SK-N-DZ (cell line): ENCODE measurements at places on chromosomes 1 and 21.

DNA sequence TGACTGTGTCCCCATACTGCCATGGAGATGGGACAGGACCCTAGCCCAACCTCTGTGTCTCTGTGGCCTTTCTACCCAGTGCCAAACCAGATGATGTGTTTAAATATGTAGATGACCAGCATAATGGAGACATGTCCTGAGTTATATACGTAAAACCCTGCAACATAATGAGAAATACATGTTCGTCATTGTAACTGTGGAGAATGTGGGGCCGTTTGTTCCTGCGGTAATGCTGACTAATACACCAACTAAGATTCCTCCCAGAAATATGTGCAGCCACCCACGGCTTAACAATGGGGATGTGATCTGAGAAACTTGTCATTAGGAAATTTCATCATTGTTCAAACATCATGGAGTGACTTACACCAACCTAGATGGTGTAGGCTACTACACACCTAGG is 71.7 kb upstream of the SIM2 start:
- DNase-seq, result no peak

- DNase-seq, result peak; percentile 36
Measured at GRCh38 chr1:160219062-160219929, 14.1 kb downstream of the PEA15 start.

- no peak for DNase-seq
Measured at GRCh38 chr1:46725736-46726108, 6.8 kb upstream of the EFCAB14 start.

DNA sequence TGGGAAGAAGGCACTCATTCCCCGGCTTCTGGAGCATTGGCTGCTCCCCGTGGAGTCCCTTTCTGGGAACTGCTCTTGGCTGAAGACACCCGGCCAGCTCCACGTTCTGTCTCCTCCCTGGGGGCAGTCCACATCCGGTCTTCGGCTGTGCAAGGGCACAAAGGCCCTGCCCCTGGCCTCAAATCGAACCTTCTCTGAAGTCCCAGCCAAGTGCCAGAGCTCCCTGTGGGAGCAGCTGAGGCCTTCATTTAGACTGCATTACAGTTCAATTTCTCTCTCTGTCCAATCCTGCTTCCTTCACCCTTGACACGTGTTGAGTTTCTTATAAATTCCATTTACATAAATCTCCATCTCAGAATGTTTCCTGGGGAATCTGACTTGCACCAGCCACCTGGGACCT is 132.9 kb upstream of the POU3F1 start:
- no peak for DNase-seq

DNA sequence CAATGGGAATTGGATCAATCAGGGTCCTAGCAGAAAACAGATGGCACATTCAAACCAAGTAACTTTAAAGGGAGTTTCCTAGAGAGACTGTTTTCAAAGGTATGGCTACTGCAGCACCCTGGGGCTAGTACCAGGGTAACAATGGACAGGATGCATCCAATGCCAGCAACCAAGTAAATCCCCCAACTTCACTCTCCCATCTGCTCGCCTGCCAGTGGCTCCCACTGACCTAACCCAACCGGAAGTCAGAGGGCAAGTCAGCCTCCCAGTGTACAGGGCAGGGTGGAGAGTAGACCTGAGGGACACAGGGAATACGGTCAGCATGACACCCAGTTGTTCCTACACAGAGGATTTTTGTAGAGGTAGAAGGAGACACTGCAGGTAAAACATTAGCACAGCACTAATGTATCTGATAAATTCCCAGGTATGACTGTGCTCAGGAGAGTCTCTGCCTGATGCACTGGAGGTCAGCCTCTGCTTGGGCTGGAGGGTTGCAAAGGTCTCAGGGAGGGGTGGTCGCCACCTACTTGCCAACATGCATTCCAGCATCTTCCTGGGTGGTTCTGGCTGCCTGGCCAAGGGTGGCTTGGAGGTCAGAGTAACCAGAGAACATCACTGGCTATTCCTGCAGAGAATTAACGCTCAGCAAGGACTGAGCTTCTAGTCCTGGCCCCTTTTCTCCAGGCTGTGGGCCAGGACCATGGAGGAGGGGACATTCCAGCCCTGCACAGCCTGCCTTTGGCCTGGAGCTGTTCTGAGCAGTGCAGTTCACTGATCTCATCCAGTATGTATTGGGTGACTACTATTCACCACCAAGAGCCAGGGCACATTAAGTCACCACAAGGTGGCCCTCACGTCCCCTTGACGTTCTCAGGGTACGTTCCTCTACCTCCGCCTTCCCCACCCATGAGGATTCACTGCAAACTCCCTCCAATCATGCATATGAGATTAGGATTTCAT is 5.1 kb upstream of the GJA4 start:
- no peak for DNase-seq

DNA sequence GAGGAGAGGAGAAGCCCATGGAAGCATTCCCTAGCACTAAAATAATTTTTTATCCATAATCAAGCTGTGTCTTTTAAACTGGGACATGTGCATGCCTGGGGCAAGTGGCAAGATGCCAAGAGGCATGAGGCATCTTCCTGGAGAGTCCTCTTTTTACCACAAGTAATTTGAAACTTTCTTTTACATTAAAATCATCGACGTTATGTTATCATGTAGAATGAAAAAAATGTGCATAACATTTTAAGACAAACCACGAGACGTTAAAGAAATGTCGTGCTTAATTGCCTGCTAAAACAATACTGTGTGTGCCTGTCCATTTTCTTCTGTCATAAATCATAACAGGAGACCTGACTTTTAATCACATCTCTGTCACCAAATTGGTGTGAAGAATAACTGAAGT is 1.5 kb downstream of the STYXL2 start:
- DNase-seq, result no peak

DNA sequence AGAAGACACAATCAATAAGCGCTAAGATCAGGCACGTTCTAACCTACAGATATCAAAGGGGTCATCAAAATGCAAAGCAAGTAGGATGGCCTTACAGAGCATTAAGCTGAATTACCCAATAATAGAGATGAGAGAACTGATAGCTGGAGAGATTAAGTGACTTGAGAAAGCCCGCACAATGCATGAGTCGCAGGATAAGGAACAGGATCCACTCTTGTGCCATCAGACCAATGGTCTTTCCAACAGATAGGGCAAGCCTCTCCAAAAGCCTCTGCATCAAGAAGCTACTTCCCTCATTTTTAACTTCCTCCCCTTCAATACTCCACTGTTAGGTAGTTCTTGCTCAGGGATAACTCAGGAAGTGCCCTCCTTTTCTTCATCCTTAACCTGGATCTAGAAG is 2.6 kb downstream of the CHML start:
- DNase-seq, result peak; percentile 53

DNA sequence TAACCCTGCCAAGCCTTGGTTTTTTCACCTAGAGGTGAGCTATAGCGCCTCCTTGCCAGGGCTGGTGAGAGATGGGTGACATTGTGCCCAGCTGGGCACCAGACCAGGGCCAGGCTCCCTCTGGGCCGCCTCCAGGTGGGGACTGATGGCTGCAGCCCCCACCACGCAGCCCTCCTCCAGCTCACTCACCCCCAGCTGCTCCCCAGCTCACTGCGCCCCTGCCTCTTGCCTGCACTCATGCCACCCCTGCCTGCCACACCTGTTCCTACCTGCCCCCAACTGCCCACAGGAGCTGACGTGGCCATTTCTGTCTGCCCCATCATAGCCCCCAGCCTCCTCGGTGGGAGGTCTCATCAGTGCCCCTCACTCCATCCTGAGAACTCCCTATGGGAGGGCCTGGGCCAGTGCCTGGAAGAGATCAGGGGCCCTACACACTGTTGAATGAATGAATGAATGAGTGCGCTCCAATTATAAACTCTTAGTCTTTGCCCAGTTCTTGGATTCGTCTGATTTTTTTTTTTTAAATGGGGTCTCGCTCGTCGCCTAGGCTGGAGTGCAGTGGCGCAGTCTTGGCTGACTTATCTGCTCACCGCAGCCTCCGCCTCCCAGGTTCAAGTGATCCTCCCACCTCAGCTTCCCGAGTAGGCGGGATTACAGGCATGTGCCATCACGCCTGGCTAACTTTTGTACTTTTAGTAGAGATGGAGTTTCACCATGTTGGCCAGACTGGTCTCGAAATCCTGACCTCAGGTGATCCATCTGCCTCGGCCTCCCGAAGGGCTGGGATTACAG is 26.4 kb upstream of the VPS13D start:
- DNase-seq, result no peak

DNA sequence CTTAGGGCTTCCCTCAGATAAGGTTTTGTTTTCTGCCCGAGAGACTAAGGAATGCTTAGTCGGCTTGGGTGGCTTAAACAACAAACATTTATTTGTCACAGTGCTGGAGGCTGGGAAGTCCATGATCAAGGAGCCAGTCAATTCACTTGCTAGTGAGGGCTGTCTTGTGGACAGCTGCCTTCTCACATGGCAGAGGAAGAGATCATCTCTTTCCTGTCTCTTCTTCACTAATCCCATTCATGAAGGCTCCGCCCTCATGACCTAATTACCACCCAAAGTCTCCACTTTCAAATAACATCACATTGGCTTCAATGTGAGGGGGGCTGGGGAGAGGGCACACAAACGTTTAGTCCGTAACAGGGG is 50.5 kb upstream of the IL12RB2 start:
- no peak for DNase-seq

DNA sequence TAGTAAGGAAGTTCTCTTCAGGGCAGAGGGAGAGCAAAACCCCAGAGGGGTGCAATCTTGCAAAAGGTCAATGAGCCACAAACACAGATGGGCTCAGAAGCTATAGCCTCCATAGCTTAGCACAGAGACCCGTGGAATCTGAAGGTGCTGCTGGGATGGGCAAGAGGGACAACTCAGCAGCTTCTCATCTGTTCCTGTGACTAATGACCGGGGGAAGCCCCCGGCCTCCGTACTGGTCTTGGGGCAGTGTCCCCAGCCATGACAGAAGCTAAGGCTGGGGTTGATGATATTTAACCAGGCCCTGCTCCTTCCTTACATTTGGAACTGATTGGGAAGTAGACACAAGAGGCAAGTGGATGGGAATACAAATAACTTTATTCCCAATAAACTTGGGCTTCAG is 19.1 kb downstream of the EXOC8 start:
- no peak for DNase-seq

DNA sequence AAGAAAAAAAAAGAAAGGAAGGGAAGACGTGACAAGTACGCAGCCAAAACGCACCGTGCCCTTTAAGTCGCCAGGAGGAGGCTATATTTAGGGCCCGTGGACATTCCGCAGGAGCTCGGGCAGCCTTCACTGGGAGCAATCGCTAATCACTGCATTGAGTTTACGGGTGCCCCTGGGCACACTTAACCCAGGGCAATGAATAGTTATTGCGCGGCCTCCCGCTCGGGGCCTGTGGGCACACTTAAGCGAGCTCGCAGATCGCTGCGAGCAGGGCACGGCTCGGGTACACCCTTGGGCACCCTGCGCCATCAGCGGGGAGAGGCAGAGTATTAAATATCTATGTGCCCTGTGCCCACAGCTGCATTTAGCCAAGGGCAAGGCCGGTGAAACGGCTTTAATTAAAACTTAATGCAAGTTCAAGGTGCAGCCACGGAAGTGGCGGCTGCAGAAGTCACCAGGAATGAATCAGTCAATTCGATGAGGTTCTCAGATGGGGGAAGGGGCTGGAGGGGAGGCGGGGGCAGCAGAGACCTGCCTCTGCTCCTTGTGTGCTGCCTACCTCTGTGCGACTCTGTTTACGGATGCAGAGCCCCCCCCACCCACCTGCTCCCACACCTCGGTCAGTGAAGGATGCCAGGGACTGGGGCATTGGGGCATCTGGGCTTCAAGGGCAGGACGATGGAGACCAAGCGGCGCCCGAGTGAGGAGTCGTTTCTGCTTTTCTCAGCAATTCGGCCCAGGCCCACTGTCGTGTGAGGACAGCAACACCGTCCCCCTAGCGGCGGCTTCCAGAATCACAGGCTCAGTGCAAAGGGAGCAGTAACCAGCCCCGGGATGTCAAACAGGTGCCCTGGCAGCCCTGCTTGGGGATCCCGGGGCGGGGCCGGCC is 51.8 kb upstream of the TARDBP start:
- DNase-seq, result peak; percentile 74

DNA sequence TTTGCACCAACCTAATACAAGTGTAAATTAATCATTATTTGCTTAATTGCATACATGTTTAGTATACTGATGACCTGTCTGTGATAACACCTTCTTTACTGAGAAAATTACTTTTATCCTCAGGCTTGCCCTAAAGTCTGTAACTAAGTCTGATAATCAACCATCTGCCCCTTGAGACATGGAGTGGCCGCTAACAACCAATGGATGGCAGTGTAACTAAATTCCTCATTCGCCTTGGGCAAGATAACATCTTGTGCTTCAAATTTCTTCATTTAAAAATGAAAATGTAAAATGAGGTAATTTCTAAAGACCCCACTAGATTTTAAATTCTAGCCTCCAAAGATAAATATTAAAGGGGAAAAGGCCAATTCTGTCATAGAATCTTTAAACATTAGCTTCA is 85.1 kb downstream of the ENAH start:
- no peak for DNase-seq

GRCh38 chr1:117985239-117985638 is 55.7 kb downstream of the WDR3 start:
- no peak for DNase-seq

DNA sequence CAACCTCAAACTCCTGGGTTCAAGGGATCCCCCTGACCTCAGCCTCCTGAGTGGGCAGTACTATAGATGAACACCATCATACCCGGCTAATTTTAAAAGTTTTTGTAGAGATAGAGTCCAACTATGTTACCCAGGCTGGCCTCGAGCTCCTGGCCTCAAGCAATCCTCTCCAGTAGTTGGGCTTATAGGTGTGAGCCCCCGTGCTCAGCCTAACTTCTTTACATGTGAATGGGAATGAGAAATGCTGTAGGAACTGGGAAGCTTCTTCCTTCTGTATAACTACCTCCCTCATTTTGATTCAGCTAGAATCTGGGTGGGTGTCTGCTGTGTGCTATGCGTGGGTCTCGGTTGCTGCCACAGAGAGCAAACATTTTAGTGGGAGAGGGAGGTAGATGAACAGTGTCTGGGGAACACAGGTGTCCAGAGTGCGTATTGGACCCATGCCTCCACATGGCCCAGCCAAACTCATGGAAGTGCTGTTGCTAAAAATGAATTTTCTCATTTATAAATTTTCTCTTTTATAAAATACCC is 150.6 kb downstream of the NOS1AP start:
- DNase-seq, result no peak

- DNase-seq, result no peak
Measured at GRCh38 chr21:39669485-39669884, 56.7 kb downstream of the B3GALT5 start.

GRCh38 chr21:45544449-45545235 is 2.4 kb upstream of the SLC19A1 start:
- DNase-seq, result no peak

DNA sequence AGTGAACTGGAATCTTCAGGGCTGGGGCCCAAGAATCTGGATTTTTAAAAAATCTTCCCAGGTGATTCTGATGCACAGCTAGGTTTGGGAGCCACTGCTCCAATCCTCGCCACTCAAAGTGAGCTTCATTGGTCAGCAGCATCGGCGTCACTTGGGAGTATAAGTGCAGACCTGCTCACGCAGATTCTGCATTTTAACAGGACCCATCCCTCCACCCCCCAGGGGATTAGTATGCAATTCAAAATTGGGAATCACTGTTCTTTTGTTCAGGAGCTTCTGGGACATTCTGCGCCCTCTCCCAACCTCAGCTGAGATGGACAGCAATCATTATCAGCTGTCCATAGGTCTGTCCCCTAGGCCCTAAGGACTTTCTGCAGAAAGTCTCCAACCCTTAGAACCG is 53.5 kb downstream of the LGR6 start:
- DNase-seq, result no peak
